ENCODE measurements at places on chromosomes 12 and 14.

DNA sequence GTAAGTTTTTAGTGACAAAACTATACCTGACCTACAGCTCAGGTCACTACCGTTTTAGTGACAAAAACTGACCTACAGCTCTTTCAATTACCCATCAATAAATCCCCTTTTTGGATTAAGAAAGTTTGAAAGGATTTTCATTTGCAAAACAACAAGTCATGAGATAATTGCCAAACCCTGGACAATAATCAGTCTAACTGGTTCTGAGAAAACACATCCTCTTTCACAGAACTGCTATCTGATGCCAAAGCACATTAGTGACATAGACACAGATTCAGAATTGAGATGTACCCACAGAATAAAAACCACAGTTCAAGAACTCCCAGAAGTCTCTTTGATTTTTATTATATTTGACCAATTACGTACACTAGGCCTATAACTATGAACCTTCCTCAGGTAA is 126.0 kb upstream of the COCH start:
- no peaks in the 10 kb centered on the region for H3K36me3 ChIP-seq
- no peak for DNase-seq
- no peak overlapping the region for H3K4me3 ChIP-seq
- H3K4me1 ChIP-seq: no peaks in the 10 kb centered on the region

DNA sequence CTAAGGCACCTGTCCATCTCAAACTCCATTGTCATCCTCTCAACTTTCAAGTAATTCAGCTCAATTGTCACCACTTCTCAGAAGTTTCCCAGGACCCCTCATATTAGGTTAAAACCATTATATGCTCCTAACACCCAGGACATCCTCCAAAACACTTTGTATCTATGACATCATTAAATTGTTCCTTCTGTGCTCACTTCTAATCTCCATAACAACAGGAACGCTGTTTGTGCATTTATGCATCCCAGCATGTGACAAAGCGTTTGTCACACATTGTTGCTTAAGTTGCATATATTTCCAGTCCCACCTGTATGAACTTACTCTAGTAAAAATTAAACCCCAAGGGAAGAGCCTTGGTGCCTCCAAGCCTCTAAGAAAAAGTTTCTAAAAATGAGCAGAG is 133.9 kb downstream of the TBX5 start:
- DNase-seq: no peak
- no peaks in the 10 kb centered on the region for H3K36me3 ChIP-seq
- H3K27ac ChIP-seq: no peak overlapping the region
- peaks cover 6% of the 10 kb centered on the region for H3K27me3 ChIP-seq
- peaks cover 18% of the 10 kb centered on the region for H3K4me1 ChIP-seq
- no peak overlapping the region for H3K4me3 ChIP-seq

DNA sequence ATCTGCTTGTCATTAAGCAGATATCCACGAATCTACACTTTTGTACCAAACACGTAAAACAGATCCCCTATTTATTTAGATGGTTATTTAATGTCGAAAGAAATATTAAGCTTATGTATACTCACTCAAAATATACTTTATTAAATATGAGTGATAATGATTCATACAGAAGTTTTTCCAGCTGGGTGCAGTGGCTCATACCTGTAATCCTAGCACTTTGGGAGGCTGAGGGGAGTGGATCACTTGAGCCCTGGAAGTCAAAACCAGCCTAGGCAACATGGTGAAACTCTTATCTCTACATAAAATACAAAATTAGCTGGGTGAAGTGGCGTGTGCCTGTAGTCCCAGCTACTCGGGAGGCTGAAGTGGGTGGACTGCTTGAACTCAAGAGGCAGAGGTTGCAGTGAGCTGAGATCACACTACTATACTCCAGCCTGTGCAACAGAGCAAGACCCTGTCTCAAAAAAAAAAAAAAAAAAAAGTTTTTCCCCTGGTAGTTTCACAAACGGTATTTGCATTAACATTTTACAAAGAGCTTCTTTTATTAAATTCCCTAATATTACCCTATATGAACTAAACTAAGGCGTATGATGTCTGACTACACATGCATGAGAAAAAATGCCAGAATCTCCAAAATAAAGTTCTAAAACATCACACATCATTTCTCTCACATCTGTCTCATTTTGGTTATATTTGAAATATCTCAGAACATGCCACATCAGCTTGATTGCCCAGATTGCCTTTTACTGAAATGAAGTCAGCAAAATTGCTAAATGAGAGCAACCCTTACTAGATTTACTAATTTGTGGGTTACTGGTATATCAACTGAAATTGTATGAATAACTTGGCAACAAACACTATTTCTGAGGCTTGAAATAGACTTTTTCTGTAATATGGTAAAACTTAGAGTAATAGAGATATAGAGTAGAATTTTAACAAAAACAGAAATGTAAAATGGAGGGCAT is 74.9 kb downstream of the PAWR start:
- peaks cover 18% of the 10 kb centered on the region for H3K36me3 ChIP-seq
- no peak overlapping the region for H3K4me3 ChIP-seq

DNA sequence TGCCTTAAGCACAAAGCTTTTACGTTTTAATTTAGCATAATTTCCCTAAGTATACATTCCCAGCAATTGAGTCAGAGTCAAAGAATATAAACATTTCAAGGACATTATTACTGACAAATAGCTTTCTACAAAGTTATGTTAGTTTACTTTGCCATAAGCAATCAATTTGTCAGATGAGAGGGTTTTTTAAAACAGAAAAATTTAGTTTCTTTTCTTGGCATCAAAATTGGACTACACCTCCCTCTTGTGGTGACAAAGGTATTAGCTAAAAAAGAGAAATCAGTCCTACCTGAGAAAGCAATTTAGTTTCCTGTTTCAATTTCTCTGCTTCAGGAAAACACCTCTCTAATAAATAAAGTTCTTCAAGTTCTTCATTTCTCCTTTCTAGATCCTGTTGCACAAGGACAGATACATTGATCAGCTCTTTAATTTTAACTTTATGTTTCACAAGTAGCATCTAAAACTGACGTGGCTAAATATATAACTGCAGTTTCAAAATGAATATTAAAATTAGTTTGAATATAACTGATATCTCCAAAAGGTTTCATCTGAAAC is 39.9 kb downstream of the DNAI7 start:
- H3K4me3 ChIP-seq: no peak overlapping the region
- H3K27ac ChIP-seq: peak overlapping the region; percentile 43
- H3K4me1 ChIP-seq: peaks cover 12% of the 10 kb centered on the region

DNA sequence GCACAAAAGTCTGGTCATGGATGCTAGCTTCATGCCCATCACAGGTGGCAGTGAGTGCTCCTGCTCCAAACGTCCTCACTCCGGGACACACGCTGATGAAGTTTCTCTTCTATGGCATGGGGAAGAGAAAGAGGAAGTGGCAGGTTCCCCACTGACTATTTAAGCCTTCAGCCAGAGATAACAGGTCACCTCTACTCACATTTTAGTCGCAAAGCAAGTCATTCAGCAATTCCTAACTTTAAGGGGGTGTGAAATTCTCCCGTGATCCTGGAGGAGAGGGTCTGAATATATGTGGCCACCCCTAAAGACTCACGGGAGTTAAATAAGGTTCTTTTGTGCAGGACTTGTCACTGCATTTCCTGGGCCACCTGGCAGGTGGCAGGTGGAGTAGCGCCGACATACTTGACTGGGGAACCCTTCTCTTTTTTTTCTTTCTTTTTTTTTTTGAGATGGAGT is 18.8 kb upstream of the RCOR1 start:
- DNase-seq: no peak
- H3K4me1 ChIP-seq: peaks cover 22% of the 10 kb centered on the region
- H3K36me3 ChIP-seq: no peaks in the 10 kb centered on the region
- no peak overlapping the region for H3K4me3 ChIP-seq

GRCh38 chr12:27282754-27283153 is 38.7 kb downstream of the STK38L start:
- no peaks in the 10 kb centered on the region for H3K27me3 ChIP-seq
- H3K4me1 ChIP-seq: peaks cover 9% of the 10 kb centered on the region
- H3K27ac ChIP-seq: no peak overlapping the region
- H3K4me3 ChIP-seq: no peak overlapping the region
- no peaks in the 10 kb centered on the region for H3K36me3 ChIP-seq
- no peak for DNase-seq

- no peaks in the 10 kb centered on the region for H3K36me3 ChIP-seq
- no peak overlapping the region for H3K27ac ChIP-seq
- peaks cover 6% of the 10 kb centered on the region for H3K27me3 ChIP-seq
- DNase-seq: no peak
- peaks cover 7% of the 10 kb centered on the region for H3K4me1 ChIP-seq
- no peak overlapping the region for H3K4me3 ChIP-seq
Observed at GRCh38 chr12:51726161-51726560, 122.4 kb downstream of the FIGNL2 start.

DNA sequence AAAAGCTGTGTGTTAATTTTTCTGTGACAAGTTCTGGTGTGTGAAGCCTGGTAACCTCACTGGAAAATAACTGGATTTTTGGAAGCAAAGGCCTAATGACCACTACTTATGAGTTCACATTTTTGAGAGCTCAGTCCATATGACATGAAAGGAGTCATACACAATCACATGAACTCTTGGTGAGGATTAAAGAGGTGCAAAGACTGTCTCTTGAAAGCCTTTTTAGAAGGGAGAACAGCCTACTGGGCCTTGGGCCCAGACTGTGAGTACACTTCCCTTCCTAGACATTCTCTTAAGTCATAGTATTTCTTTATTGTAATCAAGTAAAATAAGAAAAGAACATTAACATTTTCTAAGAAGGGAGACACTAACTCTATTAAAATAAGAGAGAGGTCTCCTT is 176.1 kb downstream of the BCAT1 start:
- H3K4me3 ChIP-seq: no peak overlapping the region
- no peak overlapping the region for H3K27ac ChIP-seq
- H3K36me3 ChIP-seq: no peaks in the 10 kb centered on the region
- peaks cover 9% of the 10 kb centered on the region for H3K4me1 ChIP-seq
- H3K27me3 ChIP-seq: no peaks in the 10 kb centered on the region

DNA sequence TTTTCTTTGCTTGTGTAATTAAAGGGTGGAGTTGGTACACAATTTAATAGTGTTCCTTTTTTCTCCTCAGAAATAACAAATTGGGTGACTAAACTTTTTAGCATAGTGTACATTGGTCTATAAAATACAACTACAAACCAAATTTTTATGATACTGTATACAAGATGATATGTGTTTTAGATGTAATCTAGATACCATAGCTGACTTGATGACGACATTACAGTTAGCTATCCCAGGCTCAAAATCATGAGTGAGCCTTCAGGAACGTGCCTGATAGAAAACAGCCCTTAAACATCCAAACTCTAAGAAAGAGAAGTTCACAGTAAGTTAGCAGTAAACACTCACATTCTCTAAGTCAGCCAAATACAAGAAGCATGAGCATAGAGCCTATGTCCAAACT is 99.0 kb upstream of the SSTR1 start:
- H3K27me3 ChIP-seq: no peaks in the 10 kb centered on the region
- DNase-seq: no peak
- H3K4me1 ChIP-seq: no peaks in the 10 kb centered on the region
- no peak overlapping the region for H3K27ac ChIP-seq
- H3K4me3 ChIP-seq: no peak overlapping the region

- no peak for DNase-seq
- no peaks in the 10 kb centered on the region for H3K36me3 ChIP-seq
- no peak overlapping the region for H3K4me3 ChIP-seq
- peaks cover 52% of the 10 kb centered on the region for H3K27me3 ChIP-seq
- H3K27ac ChIP-seq: no peak overlapping the region
Observed at GRCh38 chr14:97381309-97381708, 584.1 kb downstream of the VRK1 start.

DNA sequence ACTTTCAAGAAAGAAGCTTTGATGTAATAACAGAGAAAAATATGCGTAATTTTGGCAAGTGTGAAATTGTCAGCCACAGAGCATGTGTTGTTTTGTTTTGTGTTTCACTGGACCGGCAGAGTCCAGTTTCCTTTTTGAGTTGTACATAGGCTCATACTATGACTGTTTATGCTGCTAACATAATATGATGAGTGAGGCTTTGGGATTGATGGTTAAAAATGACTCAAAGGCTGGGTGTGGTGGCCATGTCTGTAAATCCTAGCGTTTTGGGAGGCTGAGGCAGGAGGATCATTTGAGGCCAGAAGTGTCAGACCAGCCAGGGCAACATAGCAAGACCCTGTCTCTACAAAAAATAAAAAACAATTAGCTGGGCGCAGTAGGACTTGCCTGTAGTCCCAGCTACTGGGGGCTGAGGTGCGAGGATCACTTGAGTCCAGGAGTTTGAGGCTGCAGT is 487.9 kb downstream of the PCNX1 start:
- no peaks in the 10 kb centered on the region for H3K27me3 ChIP-seq
- H3K27ac ChIP-seq: no peak overlapping the region
- H3K36me3 ChIP-seq: no peaks in the 10 kb centered on the region
- H3K4me1 ChIP-seq: peaks cover 7% of the 10 kb centered on the region
- H3K4me3 ChIP-seq: no peak overlapping the region
- DNase-seq: no peak

GRCh38 chr12:120944645-120945217 is 33.6 kb upstream of the HNF1A start:
- H3K4me1 ChIP-seq: no peaks in the 10 kb centered on the region
- H3K36me3 ChIP-seq: no peaks in the 10 kb centered on the region
- no peak overlapping the region for H3K27ac ChIP-seq
- H3K4me3 ChIP-seq: no peak overlapping the region
- no peaks in the 10 kb centered on the region for H3K27me3 ChIP-seq
- no peak for DNase-seq

DNA sequence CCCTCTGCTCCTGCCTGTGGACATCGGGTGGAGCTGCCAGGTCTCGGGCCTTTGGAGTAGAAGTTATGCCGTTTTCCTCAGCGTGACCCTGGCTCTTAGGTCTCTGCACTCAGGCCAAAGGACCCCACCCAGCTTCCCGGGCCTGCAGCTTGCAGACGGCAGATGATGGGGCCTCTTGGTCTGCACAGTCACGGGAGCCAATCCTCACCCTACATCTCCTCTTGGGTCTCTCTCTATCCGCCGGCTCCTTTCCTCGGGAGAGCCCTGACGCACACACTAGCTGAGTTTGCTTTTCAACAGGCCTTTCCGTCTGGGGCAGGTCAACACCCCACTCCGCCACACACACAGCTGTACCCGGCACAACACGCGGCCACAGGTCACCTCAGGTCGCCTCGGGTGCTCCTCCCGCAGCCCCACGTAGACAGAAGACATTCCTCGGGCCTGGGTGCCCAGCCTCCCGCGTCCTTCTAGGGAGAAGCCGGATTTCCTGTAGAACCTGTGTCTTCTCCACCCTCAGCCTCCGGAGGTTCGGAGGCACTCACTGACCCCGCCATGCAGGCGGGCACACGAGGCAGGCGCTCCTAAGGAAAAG is 9.9 kb downstream of the GALNT9 start:
- peaks cover 50% of the 10 kb centered on the region for H3K27me3 ChIP-seq
- no peaks in the 10 kb centered on the region for H3K36me3 ChIP-seq
- H3K4me3 ChIP-seq: no peak overlapping the region
- DNase-seq: no peak
- no peaks in the 10 kb centered on the region for H3K4me1 ChIP-seq

DNA sequence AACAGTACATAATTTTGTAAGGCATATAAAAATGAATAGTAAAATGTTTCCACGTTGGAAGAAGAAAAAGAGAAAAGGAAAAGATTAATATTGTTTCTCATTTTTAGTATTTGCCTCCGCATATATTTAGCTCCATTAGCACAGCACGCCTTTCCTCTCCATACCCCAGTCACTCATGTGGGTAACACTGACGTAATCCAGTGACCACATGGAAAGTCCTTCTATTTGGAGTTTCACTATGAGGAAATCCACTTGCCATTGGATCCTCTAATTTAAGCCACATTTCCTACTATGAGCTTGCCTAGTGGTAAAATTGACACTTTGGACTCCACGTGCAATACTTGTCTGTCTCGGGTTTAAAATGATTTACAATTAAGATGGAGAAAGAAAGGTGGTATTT is 5.7 kb upstream of the SLCO1A2 start:
- no peaks in the 10 kb centered on the region for H3K4me1 ChIP-seq
- DNase-seq: no peak
- no peak overlapping the region for H3K4me3 ChIP-seq
- no peaks in the 10 kb centered on the region for H3K27me3 ChIP-seq
- H3K27ac ChIP-seq: no peak overlapping the region
- H3K36me3 ChIP-seq: no peaks in the 10 kb centered on the region
